ACHN (cell line): ENCODE measurements at places on chromosomes 2 and 18.

GRCh38 chr2:139077099-139077737 lies 297.0 kb upstream of the NXPH2 start:
- no peak for DNase-seq

DNA sequence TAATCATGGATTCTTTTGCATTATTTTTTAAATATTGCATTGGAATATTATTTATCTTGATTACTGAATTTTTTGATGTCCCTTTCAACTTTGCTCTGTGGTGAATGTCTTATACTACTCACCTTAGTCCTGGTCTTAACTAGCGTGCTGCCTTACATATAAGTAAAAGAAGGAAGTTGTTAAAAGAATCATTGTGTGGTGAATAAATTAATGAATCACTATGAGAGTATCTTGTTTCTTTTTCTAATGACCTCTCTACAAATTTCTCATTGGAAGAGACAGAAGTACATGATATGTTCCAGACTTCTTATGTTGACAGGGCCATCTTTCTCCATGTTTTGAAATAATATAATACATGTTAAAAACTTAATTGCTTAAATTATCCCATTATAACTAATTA lies 432.6 kb upstream of the MMADHC start:
- DNase-seq, result no peak

DNA sequence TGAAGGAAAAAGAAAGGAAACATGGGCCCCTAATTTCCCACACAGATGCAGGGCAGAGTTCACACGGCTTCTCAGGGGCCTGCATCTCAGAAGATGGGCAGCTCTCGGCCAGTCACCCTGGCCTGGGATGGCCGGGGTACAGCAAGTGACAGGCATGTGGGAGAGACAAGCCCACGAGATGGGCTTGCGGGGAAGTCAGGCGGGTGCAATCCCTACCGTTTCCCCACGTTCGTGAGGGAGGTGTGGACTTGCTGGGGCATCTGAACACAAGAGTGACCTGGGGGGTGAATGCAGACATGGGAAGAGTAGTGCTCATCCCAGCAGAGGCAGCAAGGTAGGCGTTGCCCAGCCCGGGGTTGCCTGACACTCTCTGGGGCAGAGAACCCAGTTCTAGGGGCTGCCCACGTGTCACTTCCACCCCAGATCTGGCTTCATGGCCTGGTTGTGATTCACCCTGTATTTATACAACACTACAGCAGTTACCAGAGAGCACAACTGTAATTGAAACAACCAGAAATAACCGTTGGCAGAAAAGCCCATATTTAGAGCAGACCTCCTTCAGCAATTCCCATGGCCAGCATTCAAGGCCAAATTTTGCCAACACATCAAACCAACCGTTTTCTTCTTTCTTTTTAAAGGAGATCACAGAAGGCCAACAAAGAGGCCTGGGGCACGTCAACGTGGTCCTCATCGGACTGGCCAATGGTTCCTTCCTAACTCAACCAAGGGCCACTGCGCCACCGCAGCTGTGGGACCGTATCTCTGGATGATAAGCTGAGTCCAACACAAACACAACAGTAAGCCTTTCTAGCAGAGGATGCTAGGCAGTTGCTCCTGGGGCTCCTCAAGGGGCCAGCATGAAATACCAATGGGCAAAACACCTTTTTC lies 58.4 kb downstream of the PARD6G start:
- no peak for DNase-seq

- no peak for DNase-seq
Measured at GRCh38 chr2:201980946-201981345, 52.7 kb upstream of the FZD7 start.

DNA sequence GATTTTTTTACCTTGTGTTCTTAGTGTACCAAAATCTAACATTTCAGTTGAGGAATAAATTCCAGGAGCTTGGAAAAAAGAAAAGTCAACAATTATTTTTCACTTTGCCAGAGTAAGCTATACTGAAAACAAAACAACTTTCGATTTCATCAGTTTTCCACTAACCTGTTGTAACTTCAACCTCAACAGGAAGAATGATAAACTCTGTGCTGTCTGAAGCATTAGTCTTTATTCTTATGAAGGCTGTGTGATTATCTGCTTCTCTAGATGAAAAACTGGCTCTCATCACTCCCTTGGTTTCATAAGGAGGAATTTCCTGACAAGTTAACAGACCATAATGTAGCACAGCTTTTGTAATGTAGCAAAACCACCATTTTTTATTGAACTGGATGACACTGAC lies 121.2 kb downstream of the ZAP70 start:
- DNase-seq, result no peak

DNA sequence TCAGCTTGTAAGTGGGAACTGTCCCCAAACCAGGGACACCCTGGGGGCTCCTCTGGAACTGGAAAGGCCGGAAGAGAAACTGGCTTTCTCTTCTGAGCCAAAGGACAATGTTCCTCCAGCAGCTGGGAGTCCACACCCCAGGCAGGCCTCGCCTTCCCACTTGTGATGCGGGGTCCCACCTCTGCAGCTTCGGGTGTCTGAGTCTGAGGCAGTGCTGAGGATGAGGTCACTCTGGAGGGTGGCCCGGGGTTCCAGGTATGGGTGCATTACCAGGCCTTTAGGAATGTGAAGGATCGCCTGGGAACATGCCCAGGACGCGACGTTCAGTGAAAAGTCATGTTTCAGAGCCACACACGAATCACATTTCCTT lies 18.2 kb upstream of the BOK start:
- peak; percentile 27 for DNase-seq

- no peak for DNase-seq
Measured at GRCh38 chr2:6538607-6539006, 327.1 kb downstream of the CMPK2 start.

GRCh38 chr18:47737956-47738355 lies 192.5 kb downstream of the SMAD2 start:
- DNase-seq, result no peak

DNA sequence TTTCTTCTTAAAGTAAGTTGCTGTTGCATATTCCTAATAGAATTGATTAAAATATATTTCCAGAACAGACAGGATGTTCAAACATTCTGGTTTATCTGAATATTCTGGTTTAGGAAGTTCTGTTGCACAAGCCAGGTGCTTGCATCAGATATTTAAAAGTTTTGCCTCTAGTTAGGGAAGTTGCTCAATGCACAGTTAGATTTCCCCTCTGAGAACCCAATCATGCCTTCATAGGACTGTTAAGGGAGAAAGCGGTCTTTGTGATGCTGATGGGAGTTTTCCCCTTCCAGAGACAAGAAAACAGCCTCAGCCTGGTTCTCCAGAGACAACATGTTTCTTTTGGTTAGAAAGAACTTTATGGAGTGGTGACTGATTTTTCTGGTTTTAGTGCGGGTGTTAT lies 65.6 kb upstream of the REV1 start:
- DNase-seq, result no peak

DNA sequence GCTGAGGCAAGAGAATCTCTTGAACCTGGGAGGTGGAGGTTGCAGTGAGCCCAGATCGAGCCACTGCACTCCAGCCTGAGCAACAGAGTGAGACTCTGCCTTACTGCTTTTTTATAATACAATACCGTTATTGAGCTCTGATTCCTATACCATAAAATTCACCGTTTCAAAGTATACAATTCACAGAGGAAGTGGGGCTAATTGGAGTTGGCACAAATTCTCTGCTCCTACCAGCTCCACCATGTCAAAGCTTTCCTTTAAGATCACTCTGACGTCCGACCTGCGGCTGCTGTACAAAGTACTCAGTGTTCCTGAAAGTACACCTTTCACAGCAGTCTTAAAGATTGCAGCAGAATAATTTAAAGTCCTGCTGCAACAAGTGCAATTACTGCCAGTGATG lies 29.6 kb upstream of the CYBRD1 start:
- no peak for DNase-seq

- DNase-seq, result no peak
Measured at GRCh38 chr2:96464061-96464460, 41.1 kb downstream of the NEURL3 start.

GRCh38 chr2:209790066-209790728 lies 18.6 kb downstream of the UNC80 start:
- DNase-seq, result no peak

GRCh38 chr18:61196750-61197149 lies 136.5 kb upstream of the CDH20 start:
- no peak for DNase-seq

DNA sequence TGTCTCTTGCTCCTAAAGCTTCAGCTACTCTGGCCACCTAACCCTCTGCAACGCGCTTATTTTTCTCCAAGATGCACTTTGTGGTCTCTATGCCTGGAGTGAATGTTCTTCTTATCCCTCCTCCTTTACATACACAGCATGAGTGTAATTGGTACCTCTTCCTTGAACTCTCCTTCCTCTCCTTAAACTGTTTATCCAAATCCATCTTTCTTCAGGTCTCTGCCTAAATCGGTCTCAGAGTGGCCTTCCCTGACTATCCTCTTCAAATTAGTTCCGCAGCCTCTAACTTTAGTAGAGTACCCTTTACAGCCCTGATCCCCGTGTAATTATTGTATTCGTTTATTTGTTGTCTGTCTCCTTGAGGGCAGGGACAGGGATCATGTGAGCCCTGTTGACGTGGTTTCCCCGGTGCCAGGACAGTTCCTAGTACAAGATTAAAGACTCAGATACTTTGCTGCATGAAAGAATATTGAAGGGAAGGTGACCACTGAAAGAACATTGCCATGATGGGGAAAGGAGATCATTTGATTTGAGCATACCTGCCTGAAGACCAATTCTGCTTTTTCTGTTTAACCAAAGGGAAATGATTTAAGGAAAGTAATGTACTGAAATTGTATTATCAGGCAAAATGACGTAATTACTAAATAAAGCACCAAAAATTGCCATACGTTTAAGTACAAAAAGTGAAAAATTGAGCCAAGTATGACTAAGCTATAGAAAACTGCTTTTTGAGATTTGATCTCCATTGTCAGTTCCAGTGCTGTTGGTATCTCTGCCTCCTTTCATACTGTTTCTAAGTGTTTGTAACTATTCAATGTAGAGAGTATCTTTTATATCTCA lies 1.2 kb downstream of the CNOT9 start:
- DNase-seq, result peak; percentile 41

DNA sequence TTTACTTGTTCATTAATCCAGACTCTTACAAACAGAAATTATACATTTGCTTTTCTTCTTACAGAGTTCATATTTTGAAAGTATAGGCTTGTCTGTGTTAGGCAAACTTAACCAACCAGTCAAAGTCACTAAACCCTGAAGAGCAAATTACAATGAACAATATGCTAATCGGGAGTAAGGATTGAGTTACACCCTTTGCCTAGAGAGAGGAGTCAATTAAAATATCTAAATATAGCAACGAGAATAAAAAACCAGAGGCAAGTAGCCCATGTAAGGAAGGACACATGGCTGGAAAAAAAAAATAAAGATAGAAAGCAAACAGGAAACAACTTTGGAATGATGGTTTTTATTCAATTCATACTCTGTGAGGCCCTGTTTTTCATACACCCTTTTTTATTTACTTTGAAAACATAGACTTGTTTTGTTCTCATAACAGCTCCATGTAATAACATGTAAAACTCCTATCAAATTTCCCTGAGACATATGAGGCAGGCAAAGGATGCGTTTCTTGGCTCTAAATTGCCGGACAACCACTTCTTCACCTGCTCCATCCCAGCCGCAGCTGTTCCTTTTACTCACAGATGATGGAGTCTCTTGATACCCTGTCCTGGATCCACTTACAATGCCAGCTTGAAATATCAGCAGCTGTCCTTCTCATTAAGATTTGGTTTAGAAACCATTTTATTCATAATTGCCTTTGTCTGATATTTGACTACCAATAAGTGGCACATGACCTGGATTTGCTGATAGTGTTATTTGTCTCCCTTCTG lies 767.7 kb upstream of the GCFC2 start:
- DNase-seq, result no peak

- peak; percentile 90 for DNase-seq
Measured at GRCh38 chr18:3675446-3675845, 225.5 kb downstream of the TGIF1 start.

- DNase-seq, result no peak
Measured at GRCh38 chr2:109137616-109138015, 8.6 kb downstream of the SH3RF3 start.

DNA sequence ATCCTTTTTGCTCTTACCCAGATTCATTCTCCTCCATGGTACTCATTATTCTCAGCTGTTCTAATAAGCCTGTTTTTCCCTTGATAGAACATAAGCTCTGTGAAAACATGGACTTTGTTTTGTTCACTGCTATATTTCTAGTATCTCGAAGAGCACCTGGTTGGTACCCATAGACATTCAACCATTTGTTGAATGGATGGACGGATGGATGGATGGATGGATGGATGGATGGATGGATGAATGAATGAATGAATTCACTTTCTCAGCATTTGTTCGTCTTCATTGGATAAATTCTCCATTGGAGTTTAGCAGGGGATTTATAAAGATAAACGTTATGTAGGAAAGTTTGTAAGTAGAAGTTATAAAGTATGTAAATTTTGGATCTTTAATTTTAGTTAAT lies 2.9 kb downstream of the FAM171B start:
- no peak for DNase-seq
